ENCODE measurements at places on chromosomes 11 and 22.
A peak's percentile ranks its signal among the peaks of the same experiment; 100 is the strongest.

DNA sequence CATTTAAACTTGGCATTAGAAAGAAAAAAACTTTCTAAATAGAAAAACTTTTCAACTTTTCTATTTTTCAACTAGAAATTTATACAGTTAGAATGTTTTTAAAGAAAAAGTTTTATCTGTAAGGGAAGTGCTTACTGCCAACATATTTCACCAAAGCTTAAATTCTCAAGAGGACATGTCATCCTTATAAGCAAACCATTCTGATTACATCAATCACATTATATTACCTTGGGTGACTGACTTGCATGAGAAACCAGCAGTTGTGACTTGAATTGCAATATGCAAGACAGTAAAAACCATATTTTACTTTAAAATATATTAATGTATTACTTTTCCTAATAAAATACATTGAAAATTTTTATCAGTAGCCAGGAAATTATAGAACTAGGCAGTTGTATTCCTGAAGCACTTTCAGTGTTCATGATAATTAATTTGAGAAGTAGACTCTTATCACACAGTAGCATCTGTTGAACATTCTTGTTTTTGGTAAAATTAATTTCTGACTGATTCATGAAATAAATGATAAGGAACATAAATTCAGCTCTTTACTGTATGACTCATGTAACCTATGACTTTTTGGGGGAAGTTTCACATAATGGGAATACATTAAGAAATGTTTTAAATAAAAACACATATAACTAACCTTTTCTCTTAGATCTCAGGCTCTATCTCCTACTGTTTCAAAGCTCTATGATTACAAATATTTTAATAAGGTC is 345.0 kb upstream of the CCDC179 start:
- no peak for DNase-seq

DNA sequence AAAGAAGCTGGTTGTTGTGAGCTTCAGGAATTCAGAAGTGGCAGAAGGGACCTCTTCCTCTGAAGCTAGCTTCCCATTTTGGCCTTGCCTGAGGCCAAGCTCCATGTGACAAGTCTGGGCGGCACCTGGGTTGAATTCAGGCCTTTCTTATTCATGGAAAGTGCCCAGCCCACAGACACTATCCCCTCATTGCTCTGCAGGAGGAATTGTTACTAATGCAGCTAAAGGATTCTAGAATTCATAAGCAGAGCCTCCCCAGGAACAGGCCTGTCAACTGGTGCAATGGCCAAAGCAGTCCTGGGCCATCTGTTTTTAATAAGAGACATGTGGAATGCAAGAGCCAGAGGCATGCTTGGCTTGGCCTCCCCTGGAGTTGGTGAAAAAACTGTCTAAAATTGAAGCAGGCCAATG is 71.4 kb downstream of the SLC1A2 start:
- peak; percentile 31 for DNase-seq

GRCh38 chr22:38214302-38215056 is 12.7 kb downstream of the MAFF start:
- DNase-seq, result peak; percentile 77

DNA sequence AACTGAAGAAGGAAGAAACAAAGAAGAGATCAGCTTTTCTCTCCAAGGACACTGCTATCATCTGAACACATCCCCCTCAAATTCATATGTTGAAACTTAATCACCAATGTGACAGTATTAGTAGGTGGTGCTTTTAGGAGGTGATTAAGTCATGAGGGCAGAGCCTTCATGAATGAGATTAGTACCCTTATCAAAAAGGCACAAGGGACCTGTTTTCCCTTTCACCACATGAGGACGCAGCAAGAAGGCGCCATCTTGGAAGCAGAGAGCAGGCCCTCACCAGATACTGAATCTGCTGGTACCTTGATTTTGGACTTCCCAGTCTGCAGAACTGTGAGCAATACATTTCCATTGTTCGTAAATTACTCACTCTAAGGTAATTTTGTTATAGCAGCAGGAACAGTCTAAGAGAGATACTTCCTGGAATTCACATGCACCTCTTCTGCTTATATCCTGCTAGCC is 20.9 kb upstream of the CREB3L1 start:
- DNase-seq, result no peak

- DNase-seq, result no peak
These were observed 6.7 kb downstream of the VPS37C start for GRCh38 chr11:61154528-61154927.

DNA sequence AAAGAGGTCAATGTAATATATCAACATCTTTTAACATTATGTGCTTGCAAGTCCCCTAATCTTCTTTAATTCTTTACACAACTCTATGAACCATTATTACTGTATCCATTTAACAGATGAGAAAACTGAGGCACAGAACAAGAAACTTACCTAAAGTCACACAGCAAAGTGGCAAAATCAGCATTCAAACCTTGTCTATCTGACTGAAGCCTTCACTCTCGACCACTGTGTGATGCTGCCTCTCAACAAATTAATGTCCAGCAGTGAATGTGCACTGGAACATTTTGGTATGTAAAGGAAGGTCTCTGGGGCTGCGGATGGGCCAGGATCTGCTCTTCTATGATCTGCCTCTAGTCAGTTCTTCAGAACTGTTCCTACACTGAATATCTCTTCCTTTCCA is 42.1 kb downstream of the PRCP start:
- DNase-seq, result no peak

GRCh38 chr11:69684651-69685050 is 9.5 kb upstream of the LTO1 start:
- DNase-seq, result no peak

DNA sequence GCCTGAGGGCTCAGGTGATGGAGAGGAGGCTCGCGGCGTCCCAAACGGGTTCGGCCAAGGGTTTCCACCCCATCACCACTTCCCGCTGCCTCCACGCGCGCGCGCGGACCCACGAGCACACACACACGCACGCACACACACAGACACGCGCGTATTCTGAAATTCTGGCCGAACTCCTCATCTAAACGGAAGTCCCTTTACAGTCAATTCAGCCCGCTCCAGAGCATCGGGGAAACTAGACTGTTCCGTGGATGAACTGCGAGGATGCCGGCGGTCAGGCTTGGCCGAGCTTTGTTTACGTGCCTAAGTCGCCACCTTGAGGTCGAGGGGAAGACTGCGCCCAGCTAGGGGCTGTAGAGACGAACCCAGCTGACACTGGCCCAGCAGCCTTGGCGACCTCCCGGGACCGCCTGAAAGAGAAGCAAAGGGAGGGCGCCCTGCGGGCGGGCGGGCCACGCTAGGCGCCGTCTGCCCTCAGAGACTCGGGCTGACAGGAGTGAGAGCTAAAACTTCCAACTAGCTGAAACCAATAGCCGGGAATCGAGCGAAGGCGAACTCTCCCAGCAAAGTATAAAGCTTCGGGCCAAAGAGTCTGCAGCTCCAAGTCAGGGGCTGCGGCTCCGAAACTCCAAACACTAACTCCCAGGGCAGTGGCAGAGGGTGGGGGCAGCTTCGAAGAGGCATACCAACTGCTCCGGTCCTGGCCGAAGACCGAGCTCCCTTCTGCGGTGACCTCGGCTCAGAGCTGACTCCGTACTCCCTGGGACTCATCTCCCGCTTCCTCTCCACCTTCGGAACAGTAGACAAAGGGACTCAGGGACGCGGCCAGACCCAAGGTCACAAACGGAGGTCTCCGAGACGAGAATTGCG is 124.7 kb upstream of the C11orf58 start:
- peak; percentile 93 for DNase-seq

DNA sequence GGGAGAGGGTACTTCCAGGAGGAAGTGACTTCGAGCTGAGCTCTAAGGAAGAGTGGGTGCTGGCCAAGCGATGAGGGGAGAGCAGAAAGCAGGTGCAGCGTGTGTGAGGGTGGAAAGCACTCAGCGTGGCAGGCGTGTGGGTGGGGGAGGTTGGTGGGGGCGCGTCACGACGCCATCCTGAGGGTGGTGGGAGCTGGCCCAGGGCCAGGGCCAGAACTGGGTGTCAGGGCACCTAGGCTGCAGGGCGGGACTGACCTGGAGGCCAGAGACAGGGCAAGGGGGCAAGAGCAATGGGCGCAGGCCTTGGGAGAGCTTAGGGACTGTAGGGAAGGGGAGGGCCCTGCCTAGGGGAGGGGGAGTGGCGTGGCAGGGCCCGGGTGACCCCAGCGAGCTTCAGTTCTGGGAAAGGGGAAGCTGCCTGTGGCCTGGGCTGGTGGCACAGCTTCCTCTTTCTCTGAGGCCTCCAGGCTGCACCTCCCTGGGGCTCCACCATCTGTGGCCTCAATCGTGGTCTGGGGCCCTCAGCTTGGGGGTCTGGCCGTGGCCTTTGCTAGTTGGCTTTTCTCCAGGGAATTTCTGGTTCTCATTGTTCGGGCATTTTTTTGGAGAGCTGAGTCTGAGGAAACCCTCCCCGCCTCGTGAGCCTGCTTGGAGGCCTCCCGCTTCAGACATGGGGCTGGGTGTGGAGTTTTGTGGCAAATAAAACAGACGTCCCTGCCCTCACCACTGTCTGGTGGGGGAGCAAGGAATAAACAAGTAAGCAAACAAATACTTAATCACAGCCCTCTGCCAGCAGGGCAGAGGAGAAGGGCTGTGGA is 8.9 kb downstream of the RELT start:
- DNase-seq, result peak; percentile 76

DNA sequence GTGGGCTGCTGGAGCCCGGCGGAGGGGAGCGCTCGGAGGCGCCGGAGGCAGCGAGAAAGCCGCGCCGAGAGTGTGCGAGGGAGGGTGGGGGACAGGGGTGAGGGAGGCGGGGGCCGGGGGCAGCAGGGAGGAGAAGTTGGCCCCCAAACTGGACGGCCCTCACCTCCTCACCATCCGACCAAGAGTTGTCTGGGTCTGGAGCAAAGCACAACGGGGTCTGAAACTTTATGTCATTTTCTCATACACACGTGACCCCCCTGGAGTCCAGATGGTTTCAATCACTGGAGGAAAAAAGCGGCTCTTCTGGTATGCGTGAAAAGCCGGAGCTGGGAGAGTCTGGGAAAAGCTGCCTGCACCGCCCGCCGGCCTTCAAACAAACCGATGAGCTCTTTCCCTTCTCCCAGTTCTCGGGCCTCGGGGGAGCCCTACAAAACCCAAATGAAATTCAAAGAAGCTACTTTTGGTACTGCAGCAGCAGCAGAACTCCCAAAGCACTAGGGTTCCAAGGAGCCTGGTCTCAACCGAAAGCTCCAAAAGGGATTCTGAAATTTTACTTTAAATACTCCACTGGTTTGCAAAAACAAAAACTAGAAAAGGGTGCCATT is 39.7 kb upstream of the AKIP1 start:
- peak; percentile 75 for DNase-seq

GRCh38 chr22:24514241-24515026 is 19.3 kb downstream of the UPB1 start:
- no peak for DNase-seq

- DNase-seq, result no peak
These were observed 140.8 kb downstream of the PKNOX2 start for GRCh38 chr11:125305345-125305744.

GRCh38 chr11:94926698-94927237 is 46.6 kb downstream of the CWC15 start:
- DNase-seq, result peak; percentile 86

DNA sequence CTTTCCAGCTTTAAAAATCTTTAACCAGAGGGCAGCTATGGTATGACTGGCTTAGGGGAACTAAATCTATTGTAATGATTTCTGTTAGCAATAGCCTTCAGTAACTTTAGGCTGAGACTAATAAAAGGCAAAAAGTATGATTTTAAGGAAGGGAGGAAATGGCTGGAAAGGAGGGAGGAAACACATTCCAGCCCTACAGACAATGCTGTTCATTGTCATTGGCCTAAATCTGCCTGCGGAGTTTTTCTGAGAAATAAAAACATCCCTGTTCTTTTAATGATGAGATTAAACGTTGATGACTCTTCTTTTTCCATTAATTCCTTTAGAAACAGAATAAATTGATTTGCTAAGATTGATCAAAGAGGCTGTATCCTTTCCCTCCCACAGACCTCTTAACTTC is 99.6 kb upstream of the GRAMD1B start:
- no peak for DNase-seq

DNA sequence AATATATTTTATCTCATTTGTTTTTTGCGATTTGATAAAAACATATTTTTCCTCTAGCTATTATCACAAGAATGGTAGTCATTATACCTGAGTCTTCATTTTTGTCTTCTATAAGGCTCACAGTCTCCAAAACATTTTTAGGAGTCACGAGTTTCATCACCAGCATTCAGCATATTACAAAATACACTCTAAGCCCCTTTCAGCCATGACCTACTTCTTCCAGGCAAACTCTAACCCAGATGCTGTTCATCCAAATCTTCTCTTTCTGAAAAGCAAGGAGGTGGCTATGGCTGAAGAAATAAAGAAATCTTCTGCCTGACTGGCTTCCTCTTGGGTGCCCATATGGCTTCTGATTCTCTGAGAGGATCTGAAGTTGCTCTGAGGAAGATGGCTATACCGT is 35.7 kb upstream of the USP47 start:
- DNase-seq, result no peak

All from left ventricle myocardium superior (tissue), 1 donor.